Inflammatory macrophage treated with lipopolysaccharide for 4 hours (primary cell): ENCODE measurements at places on chromosomes 11 and 22.
A peak's percentile ranks its signal among the peaks of the same experiment; 100 is the strongest.

DNA sequence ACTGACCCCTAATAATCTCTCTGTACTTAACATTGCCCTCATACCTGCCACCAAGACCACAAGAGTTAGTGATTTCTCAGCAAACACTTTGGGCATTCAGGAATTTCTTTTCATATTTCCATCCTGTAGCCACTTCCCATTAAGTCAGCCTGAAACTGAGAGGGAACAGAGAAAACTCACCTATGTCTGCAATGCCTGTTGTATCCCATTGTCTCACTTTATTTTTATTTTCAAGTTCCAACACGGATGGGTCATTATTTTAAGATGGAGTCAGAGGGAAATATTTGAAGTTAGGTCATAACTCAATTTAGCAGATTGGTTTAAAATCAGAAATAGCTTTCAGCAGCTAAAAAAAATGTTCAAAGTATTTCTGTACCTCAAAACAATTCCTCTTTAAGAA, 937.8 kb upstream of the CHORDC1 start:
- DNase-seq, result no peak

GRCh38 chr22:40340044-40340443, 6.3 kb upstream of the ADSL start:
- DNase-seq, result no peak

GRCh38 chr11:1706634-1707400, 9.8 kb downstream of the KRTAP5-6 start:
- DNase-seq, result peak; percentile 25

DNA sequence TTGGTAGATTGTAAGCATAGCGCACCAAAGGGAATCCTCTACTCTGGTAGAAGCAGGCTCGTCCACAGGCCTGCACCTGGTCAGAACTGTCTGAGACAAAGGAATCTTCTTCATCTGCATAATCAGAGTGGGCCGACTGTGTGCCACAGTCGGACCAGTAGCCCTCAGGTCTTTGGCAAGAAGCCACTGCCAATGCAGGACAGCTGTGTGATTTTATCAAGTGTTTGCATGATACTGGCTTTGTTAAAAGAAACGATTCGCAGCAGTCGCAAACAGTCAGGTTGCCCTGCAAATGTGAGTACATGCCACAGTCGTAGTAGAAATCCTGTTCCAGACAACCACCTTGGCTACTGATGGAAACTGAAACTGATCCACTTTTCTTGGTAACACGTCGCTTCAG, 4.9 kb upstream of the CCDC34 start:
- no peak for DNase-seq

- no peak for DNase-seq
Measured at GRCh38 chr11:16678466-16679116, 59.9 kb upstream of the C11orf58 start.

DNA sequence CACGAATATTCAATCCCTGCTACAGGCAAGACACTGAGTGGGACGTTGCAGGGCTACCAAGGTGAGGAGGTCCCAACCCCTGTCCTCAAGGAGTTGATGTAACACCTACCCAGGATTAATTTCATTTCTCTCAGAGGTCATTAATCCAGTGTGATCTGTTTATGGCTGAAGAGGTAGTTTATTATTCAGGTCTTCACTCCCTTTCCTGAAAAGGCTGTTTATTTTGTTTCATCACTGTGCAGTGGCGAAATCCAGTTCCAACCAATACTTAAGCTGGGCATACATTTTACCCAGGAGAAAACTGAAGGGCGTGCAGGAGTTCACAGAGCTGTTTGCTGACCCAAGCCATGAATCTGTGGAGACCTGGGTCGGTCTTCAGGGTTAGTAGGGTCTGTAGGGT, 2.7 kb upstream of the PTPRJ start:
- no peak for DNase-seq

GRCh38 chr11:93256623-93257022, 58.8 kb upstream of the SLC36A4 start:
- no peak for DNase-seq

GRCh38 chr22:41445129-41446056, 1.2 kb downstream of the TOB2 start:
- DNase-seq, result peak; percentile 14

DNA sequence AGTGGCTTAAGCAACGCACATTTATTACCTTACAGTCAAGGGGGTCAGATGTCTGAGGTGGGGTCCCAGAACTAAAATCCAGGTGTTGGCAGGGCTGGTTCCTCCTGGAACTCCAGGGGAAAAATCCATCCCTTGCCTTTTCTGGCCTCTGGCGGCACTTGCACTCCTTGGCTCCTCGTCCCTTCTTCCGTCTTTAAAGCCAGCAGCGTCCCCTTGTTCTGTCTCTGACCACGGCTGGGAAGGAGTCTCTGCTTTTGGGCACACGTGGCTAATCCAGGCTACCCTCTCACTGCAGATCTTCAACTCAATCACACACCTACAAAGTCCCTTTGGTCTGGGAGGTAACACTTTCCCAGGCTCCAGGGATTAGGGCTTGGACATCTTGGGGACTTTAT, 73.5 kb upstream of the WNT7B start:
- DNase-seq, result no peak

DNA sequence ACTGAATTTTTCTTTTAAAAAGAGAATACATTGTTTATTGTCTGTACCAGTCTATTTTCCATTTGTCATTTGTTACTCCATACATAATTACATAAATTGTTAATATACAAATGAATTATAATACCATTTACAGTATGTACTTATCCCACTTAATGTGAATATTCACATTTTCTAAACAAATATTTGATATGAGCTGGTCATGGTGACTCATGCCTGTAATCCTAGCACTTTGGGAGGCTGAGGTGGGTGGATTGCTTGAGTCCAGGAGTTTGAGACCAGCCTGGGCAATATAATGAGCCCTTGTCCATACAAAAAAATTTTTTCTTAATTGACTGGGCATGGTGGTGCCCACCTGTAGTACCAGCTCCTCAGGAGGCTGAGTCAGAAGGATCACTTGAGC, 6.8 kb downstream of the SC5D start:
- DNase-seq, result no peak
